ENCODE measurements at places on chromosomes 1 and 21.

- DNase-seq = no peak
These were observed 58.7 kb upstream of the PRRC2C start for GRCh38 chr1:171426645-171427044.

DNA sequence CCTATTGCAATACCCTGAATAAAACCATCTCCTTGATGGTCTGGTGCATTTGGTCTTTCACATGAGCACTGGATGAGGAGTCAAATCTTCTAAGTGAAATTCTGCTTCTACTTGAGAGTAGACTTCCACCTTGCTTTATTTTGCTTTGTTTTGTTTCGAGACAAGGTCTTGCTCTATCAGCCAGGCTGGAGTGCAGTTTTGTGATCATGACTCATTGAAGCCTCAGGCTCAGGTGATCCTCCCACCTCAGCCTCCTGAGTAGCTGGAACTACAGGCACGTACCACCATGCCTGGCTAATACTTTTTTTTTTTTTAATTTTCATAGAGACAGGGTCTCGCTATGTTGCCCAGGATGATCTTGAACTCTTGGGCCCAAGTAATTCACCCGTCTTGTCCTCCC is 65.8 kb upstream of the F3 start:
- DNase-seq = no peak

DNA sequence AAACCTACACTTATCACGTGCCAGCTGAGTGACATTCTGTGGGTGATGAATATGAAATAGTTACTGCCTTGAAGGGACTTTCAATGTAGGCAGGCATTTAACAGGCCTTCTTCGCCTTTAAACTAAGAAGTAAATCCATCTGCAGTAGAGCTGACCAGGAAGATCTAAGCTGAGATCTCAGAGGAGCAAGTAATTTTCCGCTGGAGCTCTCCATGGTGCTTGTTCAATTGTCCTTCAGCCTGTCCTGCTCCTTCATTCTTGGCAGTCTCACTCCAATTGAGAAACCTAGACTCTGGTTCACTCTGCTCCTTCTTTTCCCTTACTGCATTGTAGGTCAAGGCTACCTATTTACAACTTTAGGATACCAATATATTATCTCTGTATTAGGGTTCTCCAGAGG is 183.5 kb downstream of the HMCN1 start:
- DNase-seq = no peak

- no peak for DNase-seq
These were observed 10.3 kb downstream of the WLS start for GRCh38 chr1:68221980-68222373.

DNA sequence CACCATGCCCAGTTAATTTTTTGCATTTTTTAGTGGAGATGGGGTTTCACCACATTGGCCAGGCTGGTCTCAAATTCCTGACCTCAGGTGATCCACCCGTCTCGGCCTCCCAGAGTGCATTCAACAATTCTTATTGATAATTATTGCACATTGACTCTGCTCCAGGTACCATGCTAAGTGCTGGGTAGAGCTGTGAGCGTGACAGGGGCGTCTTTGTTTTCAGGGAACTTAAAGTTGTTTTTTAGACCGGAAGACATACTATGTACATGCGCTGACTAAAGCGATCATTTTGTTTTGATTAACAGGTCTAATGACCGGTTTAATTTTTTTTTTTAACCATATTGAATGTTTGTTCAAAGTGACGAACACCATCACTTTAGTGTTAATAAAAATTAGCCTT is 4.0 kb downstream of the CD247 start:
- no peak for DNase-seq

GRCh38 chr21:42527489-42528158 is 14.0 kb downstream of the SLC37A1 start:
- DNase-seq = no peak

DNA sequence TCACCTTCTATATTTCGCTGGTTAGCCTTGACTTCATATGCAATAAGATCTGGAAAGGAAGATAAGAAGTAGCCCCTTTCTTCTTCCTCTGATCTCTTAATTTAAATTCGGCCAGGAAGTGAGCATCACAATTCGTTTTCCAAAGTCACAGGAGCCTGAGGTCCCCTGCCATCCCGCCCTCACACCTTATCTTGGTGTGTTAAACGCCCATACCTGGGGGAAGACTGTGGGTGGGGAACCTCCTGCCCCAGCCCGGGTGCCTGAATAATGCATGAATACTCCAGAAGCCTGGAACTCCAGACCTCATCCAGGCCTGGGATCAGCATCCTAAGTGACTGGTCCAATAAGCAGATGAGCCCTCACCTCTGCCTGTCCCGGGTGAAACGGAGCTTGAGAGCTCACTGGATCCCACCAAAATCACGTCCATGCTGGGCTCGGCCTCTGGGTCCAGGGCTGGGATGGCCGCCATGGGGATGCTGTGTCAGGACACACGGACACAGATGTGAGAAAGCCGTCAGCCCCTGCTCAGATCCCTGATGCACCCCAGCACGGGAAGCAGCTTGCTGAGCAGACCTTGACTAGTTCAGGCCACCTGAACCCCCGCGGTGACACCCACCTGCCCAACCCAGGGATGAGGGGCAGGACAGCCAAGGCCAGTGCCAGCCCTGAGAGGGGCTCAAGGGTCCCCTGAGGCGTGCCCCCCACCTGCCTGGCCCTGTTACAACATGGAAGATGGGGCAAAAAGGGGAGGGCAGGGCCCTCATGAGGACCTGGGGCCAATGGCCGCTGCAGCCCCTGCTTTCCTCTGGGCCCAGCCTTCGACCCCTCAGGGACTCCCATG is 686 bp downstream of the DNMT3L start:
- DNase-seq = no peak

DNA sequence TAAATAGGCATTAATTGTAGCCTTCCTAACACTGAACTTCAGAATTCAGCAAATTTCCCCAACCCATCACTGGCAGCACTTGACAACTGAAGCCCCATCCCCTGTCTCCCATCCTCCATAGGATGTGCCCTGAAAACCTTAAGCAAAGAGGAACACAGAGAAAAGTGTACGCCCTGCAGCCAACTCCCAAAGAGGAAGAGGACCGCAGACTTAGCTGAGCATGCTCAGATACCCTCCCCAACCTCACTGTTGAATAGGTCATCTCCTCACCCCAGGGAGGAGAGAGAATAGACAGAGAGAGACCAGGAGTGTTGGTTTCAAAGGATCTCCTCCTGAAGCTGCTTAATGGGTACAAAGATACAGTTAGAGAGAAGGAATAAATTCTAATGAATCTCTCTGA is 50.5 kb downstream of the CD2 start:
- no peak for DNase-seq

DNA sequence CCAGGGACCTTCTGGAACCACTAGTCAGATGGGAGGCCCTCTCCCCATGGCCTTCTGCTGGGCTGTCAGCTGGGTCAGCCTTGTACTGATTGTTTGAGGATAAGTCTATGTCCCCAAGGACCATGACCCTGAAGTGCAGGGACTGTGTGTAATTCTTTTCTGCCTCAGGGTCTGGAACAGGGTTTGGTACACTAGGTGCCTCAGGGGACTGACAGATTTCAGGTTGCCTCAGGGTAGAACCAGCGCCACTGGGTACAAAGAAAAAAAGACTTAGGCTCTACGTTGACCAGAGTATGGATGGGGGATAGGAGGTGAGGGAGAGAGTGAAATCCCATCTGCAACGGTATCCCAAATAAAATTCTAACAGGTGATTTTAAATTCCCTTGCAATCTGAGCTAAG is 3.0 kb downstream of the KDF1 start:
- no peak for DNase-seq

- no peak for DNase-seq
These were observed 7.4 kb upstream of the AGMAT start for GRCh38 chr1:15592285-15592684.

- DNase-seq = no peak
These were observed 51.4 kb downstream of the ACBD3 start for GRCh38 chr1:226135059-226135651.

- no peak for DNase-seq
These were observed 696 bp downstream of the EBNA1BP2 start for GRCh38 chr1:43171312-43171875.

GRCh38 chr1:113872219-113872935 is 865 bp upstream of the PTPN22 start:
- DNase-seq = no peak

DNA sequence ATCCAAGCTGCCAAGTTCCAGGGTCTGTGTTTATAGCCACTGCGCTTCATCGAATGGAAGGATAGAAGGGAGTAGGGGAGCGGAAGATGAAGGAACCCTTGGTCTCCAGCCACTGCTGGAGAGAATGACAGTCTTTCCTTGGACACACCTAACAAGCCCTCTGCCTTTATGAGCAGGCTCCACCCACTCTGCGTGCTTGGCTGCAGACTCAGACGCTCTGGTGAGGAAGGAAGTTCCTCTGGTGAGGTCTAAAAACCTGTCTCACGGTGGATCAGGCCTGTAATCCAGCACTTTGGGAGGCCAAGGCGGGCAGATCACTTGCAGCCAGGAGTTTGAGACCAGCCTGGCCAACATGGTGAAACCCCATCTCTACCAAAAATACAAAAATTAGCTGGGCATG is 55.4 kb downstream of the MATN1 start:
- DNase-seq = no peak

GRCh38 chr1:226659641-226660040 is 79.4 kb downstream of the ITPKB start:
- no peak for DNase-seq

GRCh38 chr1:244843148-244843978 is 7.9 kb downstream of the COX20 start:
- DNase-seq = no peak

- DNase-seq = no peak
These were observed 31.0 kb upstream of the NID1 start for GRCh38 chr1:236095705-236096520.

GRCh38 chr1:219661464-219662092 is 48.7 kb upstream of the ZC3H11B start:
- no peak for DNase-seq

DNA sequence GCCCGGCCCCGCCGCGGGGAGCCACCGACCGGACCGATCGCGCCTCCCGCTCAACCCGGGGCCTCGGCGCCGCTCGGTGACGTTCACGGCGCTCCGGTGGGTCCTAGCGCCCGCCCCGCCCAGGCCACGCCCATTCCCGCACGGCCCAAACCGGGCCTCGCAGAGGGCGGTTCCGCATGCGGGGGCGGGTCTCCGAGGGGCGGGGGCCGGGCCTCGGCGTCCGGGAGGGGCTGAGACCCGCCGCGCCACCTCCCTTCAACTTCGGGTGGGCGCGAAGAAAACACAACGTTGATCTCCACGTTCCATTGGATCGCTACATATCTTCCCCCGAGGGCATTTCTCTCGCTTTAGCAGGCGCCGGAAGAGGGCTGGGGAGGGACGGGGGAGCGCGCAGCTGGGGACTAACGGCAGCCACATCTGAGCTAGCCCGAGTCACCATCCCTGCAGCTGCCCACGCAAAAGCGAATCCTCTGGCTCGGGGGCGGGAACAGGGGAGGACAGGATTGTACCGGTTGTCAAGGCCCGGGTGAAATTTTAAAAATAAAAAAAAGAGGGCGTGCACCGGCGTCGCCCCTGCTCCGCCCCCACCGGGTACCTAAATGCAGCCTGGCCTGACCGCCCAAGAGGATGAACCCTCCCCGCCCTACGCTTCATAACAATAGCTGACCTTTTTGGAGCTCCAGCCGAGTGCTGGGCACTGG is at the start of gene MAD2L2:
TSS of gene MAD2L2 (minus strand) at position 78 of the 701 bp plus-strand sequence. CDS start 547 bp downstream, outside the sequence.
- no peak for DNase-seq

DNA sequence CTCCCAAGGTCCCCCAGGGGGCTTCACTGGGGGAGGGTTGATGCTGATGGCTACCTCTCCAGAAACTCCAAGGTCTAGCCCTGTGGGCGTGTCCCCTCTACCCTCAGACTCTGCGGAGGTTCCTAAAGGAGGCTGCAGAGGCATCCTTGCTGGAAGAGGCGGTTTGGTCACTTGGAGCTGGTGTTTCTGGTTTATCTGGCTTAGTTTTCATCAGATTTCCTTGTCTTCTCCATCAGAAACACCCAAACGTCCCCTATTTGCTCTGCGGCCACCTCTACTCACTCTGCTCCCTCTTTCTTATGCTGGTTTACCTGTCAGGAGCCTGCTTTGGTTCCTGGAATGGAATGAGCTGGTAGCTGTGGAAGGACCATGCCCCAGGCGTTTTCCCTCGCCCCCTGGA is 2.5 kb downstream of the PKP1 start:
- no peak for DNase-seq

DNA sequence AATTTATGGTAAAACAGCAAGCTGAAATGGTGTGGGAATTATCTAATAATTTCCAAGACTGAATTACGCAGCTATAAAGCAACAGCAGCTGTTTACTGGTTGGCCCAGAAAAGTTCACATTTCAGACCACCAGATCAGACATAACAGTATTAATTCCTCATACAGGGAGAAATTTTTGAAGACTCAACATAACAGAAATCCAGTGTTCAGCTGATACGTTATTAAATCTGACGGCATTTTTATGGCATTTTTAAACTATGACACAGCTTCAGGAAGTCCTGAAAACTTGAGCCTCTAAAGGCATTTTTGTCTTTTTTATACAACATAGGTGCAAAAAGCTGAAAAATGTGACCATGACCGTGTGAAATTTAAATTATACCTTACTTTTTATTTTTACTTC is 91.2 kb downstream of the APP start:
- DNase-seq = no peak

DNA sequence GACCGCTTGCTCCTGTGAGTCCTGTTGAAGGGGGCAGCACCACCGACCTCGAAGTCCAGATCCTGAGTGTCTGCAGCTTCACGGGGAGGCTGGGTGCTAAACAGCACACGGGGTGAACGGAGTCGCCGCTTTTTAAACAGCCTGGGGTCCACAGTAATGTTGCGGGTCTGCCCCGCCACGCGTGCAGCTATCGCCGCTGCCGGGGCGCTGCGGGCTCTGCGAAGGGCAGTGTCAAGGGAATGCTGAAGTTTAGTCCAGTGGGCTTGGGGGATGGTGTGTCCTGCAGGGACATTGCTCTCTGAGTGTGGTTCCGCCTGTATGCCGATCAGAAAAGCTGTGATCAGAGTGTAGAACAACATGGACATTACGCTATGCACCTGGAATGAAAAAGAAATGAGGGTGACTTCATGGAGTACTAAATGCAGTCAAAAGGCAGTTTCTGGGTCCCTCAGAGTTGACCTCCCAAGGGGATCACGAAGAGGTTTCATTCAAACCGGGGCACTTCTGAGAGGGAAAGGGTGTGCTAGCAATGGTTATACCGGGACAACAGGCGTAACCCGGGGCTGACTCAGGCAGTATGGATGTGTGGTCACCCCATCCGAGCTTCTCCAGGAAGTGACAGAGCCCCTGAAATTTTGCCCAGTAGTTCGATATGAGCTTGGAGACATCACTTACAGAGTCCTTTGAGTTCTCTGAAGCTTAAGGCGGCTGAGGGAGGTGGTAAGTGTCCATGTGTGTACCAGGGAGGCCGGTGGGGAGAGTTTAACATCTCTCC is 51.4 kb downstream of the NGF start:
- no peak for DNase-seq

DNA sequence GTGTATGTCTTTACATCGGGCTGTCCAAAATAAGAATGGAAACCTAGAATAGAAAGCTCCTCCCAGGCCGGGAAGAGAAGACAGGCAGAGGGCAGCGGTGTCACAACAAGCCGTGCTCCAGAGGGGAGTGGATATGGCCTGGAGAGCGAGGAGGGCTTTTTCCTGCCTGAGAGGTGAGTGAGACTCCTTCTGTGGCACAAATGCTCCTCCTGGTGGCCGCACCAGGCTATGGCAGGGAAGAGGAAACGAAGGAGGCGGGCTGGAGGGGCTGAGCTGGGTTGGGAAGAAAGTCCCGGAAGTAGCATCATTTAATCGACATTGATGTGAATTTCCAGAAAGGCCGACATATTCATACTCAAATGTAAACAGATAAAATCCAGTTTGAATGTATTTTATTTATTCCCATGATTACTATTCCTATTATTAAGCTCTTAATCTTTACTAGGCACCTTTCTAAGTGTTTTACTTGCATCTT is 54.7 kb downstream of the MEF2D start:
- peak; percentile 24 for DNase-seq

All from GM04503 (cell line).